ENCODE measurements at places on chromosomes 4 and X.

- no peak for DNase-seq
Measured at GRCh38 chrX:69504626-69505612, 793 bp downstream of the NALF2 start.

DNA sequence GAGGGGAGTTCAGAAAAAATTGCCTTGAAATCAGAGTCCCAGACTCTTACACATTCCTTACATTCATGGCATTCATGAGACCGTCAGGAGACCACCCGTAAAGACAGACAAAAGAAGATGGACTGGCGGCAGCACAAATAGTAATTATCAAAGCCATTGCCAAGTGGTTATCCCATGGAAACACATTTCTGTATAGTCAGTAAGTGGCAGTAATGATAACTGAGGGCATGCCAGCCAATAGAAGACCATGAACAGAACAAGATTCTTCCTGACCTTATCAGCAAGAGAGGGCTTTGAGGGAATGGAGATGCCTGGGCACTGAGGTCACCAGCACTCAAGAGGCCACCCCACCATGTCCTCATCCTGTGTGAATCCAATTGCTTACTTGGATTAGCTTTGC, 121.7 kb upstream of the HCCS start:
- DNase-seq: no peak

GRCh38 chr4:101258883-101259282, 88.4 kb downstream of the PPP3CA start:
- DNase-seq: no peak

DNA sequence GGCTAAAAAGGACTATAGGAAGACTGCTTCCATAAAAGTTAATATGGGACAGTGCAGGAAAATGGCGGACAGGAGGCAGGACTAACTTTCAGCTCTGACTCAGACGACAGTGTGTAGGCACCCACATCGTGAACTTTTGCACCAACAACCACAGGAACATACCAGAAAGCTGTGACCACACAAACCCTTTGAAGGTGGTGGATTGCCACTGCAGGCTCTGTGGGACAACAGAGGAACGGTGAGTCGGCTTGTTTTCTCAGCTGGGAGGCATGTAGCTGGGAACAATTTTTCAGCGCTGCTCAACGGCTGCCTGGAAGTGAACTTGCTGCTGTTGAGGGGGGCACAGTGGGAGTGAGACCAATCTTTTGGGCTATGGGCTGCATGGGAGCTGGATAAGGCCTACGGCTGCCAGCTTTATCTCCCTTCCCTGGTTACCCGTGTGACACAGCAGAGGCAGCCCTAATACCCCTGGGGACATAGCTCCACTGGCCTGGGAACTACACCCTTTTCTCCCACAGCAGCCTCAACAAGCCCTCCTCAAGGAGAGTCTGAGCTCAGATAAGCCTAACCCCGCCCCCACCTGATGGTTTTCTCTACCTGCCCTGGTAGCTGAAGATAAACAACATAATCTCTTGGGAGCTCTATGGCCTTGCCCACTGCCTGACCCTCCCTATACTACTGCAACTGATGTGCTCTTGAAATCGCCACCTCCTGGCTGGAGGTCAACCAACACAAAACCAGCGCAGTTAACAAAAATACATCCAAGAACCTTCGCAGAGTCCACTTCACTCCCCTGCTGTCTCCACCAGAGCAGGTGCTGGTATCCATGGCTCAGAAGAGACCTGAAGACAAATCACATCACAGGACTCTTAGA, 1537.0 kb downstream of the C4orf33 start:
- DNase-seq: no peak

DNA sequence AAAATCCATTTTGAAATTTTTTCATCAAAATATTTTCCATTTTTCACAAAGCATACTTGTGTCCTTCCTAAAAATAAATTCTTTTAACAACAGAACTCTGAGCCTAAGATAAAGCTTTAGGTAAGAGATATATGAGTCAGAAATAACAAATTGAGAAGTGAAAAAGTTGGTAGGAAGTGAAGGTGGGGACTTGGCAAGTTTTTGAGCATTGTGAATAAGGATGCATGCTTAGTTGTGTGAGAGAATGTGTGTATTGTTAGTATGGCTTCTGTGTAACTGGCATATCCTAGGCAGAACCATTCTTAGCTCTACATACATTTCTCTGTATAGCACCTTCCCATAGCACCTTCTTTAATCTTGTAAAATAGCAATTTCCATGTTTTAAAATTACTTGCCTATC, 6.8 kb downstream of the ASB5 start:
- DNase-seq: no peak

GRCh38 chr4:17523662-17524061, 8.7 kb downstream of the CLRN2 start:
- no peak for DNase-seq

GRCh38 chr4:139229534-139230039, 50.4 kb downstream of the MGARP start:
- no peak for DNase-seq
